CD4-positive, alpha-beta T cell treated with Interleukin-12 subunit alpha and Interleukin-12 subunit beta, for 1 hour (primary cell): ENCODE measurements at places on chromosomes 1 and 21.

GRCh38 chr1:2212532-2213491, 15.3 kb upstream of the SKI start:
- DNase-seq: peak; percentile 79

DNA sequence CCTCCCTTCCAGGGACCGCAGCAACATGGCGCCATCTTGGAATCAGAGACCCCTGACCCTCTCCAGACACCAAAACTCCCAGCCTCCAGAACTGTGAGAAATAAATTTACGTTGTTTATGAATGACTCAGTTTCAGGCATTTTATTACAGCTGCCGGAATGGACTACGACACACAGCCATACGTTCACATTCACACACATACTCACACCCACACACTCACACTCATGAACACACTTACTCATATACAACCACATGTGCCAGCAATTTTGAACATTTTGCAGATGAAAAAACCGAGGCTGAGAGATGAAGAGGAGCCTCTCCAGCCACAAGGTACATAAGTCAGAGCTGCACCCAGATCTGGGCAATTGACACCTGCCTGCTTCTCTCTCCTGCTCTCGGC, 151.0 kb upstream of the RAB4A start:
- no peak for DNase-seq

GRCh38 chr1:23756676-23757075, 13.4 kb downstream of the ELOA start:
- DNase-seq: no peak

DNA sequence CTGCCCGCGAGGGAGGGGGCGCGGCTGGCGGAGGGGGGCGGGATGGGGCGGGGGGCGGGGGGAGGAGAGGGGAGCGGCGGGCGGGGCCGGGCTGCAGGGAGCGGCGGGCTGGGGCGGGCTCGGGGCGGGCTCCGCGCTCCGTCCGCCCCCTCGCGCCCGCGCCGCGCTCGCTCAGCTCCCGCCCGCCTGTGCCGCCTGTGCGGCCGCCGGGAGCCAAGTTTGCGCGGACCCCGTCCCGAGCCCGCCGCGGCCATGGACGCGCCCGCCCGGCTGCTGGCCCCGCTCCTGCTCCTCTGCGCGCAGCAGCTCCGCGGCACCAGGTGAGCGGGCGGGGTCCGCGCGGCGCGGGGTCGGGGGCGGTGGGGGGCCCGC, at the start of gene GABRD:
TSS of gene GABRD (plus strand) at position 174 of the 372 bp plus-strand sequence. CDS start at position 253, 79 bp downstream.
- DNase-seq: no peak

GRCh38 chr21:36706951-36707762, 8.2 kb downstream of the SIM2 start:
- no peak for DNase-seq

DNA sequence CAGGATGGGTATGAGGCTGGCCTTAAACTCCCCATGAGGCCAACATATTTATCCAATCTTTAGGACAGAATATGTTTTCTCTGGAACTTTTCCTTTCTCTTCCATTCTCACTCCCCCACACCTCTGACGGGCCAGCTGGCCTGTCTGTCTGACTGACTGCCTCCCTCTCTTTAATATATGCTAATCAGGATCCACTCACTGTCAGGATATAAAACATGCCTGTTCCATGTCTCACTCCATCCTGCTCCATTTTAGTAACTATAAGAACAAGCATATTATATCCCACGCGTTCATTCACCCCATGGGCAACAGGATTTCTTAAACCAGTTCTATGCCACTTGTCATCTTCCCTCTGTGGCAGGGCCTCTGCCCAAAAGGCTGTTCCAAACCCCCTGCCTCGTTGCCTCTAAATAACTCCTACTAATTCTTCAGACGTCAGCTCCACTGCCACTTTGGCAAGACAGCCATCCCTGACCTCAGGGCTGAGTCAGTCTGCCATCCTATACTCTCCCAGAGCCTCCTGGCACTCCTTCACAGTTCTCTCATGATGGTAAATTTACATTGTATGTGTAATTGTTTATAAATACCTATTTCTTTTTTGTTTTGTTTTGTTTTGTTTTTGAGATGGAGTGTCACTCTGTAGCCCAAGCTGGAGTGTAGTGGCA, 84.3 kb upstream of the SPATA6 start:
- DNase-seq: no peak

DNA sequence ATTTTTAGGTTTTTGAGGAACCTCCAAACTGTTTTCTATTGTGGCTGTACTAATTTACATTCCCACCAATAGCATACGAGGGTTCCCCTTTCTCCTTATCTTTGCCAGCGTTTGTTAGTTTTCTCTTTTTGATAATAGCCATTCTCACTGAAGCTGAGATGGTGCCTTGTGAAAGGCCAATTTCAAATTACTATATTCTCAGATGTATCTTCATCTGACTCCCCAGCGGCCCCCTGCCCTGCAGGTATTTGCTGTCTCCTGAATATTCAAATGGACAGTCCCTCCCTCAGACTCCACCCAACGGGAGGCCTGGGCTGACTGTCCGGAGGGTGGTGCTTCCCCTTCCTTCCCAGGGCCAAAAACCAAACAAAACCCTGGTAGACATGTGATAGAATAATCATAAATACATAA, 33.5 kb upstream of the TARBP1 start:
- no peak for DNase-seq

DNA sequence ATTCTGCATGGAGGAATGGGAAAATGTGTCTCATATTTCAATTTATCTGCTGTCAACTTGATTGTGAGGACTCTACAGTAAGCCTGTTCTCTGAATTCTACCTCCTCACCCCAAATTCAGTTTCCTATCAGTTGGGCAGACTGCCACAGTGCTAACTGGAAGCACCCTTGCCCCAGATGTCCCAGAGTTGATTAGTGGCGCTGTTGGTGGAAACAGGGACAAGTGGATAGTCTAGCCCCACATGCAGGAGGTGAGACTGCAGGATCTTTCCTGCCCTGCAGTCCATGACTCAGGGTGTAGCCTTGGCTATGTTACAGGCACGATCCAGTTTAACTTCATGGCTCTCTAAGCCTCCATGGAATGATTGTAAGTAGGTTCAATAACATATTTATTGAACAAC, 22.1 kb downstream of the ADAM30 start:
- DNase-seq: no peak

DNA sequence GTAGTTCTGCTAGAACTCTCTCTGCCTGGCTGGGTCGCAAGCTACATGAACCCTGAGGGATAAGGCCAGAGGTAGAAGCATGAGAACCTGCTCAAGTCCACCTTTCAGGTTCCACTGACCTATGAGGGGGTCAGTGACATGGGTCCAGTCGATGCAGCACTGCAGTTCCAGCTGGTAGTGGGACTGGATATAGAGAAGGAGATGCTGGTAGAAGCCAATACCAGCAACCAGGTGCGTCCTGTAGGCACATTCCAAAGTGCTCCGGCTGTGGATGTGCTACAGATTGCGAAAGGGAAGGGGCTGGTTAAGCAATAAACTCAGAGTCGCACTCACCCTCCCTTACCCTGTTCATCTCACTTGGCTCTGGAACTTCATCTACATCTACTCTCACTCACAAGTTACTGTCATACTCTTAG, 5.7 kb downstream of the SMG5 start:
- no peak for DNase-seq

GRCh38 chr1:118210051-118210722, 25.2 kb upstream of the SPAG17 start:
- no peak for DNase-seq

DNA sequence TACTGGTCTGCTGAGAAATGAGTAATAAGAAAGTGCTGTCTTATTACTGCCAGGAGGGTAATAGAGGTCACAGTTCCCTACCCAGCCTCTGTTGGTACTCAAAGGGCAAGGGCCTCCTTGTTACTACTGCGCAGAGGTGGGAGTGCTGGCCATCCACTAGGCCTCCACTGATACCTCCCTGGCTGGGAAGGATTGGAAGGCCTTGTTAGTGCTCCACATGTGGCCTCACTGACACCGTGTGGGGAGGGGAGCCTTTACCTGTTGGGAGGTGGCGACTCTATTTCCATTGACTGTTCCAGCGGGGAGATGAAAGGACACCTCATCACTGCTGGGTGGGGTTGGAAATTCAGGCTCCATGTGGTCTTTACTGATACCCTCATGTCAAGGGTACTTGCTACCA, 57.8 kb upstream of the USP24 start:
- DNase-seq: no peak

DNA sequence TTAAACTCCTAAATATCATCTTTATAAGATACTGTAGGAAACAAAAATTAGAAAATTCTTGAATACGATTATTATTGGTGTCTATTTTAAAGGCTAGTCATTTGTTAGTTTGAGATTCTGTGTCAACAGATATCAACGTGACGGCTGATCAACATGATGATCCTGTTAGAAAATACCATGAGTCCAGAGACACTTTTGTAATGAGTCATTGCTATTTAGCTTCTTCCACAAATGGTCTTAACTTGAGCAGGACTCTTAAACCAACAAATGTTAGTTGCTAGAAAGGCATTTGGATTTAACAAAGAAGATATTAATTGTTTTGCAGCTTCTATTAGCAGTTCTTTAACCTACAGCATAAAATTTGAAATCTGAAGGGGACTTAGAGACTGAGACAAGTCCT, 131.2 kb downstream of the TGFB2 start:
- no peak for DNase-seq

GRCh38 chr1:202189001-202189790, 4.4 kb upstream of the LGR6 start:
- DNase-seq: peak; percentile 77

- DNase-seq: no peak
Observed at GRCh38 chr1:159122005-159122621, 45.5 kb upstream of the AIM2 start.

DNA sequence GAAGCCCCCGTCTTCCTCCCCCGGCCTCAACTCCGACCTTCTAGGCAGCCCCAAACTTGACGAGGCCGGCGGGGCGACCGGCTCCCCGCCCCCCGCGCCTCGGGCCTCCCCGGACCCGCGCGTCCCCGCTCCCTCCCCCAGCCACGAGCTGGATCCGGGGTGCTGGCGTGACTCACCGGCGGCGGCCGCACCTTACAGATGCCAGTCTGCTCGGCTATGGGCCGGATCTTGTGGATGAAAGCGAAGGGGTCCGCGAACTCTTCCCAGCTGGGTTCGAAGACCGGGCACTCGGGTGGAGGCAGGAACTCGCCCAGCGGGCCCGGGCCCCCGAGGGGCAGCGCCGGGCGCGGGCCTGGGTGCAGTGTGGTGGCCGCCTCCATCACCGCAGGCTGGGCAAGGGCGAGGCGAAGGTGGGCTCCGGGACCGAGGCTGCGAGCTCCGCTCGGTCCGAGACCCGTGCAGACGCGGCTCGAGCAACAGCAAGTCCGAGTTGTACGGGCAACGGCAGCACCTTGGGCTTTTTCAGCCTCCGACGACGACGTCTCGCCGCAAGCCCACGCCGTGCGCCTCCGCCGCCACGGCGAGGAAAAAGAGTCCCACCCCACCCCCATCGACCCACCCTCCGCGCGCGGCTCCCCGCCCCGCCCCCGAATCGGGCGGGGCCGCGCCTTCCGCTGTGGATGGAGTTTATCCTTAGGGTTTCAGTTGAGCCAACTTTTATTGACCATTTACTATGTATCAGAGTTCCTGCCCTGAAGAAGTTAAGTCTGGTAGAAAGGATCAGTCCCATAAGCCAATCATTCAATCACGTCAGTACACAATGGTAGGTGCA, at the start of gene KDM5B:
TSS of gene KDM5B (minus strand) at position 496 of the 832 bp plus-strand sequence. CDS start at position 380, 116 bp downstream.
- peak; percentile 68 for DNase-seq

DNA sequence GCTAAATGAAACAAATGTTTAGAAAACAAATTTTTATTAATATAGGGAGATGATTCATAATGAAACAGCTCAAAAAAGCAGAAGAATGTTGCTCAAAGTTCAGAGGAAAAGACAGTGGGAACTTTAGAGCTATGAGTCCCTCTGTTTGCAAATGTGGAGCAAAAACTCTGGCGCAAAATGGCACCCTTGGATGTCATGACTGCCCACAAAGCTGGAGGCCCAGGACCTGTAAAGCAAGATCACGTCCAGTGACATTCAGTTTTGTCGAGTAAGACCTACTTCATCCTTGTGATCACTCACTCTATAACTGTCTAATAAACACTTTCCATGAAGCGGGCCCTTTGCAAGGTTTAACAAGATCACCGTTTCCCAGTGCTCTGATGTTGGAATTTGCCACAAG, 9.1 kb upstream of the EXO1 start:
- no peak for DNase-seq

DNA sequence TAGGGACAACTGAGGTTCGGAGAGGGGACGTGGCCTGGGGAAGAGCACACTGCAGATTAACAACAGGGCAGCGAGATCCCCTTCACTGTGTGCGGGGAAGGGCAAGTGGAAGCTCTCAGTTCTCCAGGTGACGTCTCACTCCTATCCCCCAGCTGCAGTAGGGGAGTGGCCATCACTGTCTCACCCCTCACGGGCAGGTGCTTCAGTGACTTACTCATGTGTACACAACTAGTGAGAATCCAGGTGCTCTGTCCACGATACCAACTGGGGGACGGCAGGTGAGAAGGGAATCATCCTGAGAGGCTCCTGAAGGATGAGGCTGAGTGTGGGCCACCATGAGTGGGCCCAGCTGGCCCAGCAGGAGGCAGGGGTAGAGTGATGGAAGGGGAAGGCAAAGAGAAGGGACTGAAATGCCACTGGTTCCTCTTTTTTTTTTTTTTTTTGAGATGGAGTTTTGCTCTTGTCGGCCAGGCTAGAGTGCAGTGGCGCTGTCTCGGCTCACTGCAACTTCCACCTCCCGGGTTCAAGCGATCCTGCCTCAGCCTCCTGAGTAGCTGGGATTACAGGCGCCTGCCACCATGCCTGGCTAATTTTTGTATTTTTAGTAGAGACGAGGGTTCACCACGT, 25.9 kb downstream of the RHBG start:
- DNase-seq: no peak

DNA sequence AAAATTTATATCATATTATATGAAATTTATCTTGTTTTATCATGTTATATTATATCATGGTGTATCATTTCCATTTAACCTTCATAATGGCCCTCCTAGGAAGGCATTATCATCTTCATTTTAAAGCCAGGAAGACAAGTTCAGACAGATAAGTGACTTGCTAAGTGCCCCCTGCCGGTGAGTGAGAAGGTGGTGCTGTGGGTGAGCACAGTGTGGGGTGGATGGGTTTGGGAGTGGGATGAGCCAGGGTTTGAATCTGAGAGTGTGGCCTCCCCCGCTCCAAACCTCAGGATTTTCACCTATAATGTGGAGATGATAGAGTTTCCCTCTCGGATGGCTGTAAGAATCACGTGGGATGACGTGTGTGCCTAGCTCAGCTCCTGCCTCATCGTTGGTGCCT, 108.7 kb upstream of the IGSF21 start:
- DNase-seq: no peak

DNA sequence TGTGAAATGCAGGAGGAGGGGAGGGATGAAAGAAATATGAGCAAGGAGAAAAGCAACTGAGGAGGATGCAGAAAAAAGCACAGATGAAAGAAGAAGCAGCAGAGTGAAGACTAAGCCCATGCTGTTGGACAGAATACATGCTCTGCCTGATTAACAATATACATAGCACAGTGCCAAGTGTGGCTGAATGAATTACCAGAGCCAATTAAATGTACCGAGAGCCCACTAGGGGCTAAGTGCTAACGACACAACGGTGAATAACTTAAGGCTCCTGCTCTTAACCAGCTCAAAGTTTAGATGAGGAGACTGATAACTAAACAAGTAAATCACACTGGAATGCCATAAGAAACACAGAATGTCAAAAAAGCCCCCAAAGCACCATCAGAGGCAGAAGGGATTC, 15.6 kb downstream of the CADM3 start:
- DNase-seq: no peak
